Activated CD8-positive, alpha-beta T cell treated with anti-CD3 and anti-CD28 coated beads, Interleukin-2, amount 10 ng/mL, durations not matched to agents 7 days and 5 days (primary cell): ENCODE measurements at places on chromosomes 6 and 20. TPM values are rescaled to one million over a fixed set of nuclear protein-coding genes. Genes with fewer than 3 reads are reported as not detected.

- no peak for DNase-seq
Observed at GRCh38 chr20:63014710-63015109, 7.9 kb upstream of the BHLHE23 start.

GRCh38 chr6:34181908-34182307, 36.0 kb upstream of the GRM4 start:
- no peak for DNase-seq

DNA sequence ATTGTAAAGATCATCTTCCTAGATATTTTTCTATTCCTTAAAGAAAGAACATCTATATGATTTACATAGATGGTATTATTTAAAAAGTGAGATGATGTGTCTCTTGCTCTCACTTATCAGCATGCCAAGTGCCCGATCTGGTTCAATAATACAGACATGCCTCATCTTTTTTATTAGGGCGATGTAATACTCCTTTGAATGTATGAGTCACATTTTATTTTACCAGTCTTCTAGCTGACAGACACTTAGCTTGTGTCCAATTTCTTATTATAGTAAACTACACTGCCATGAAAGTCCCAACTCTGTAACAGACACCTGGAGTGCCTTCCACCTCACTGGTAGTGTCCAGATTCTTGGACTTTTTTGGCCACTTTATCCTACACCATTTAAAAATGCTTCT, 586.6 kb upstream of the BTBD3 start:
- DNase-seq = no peak

DNA sequence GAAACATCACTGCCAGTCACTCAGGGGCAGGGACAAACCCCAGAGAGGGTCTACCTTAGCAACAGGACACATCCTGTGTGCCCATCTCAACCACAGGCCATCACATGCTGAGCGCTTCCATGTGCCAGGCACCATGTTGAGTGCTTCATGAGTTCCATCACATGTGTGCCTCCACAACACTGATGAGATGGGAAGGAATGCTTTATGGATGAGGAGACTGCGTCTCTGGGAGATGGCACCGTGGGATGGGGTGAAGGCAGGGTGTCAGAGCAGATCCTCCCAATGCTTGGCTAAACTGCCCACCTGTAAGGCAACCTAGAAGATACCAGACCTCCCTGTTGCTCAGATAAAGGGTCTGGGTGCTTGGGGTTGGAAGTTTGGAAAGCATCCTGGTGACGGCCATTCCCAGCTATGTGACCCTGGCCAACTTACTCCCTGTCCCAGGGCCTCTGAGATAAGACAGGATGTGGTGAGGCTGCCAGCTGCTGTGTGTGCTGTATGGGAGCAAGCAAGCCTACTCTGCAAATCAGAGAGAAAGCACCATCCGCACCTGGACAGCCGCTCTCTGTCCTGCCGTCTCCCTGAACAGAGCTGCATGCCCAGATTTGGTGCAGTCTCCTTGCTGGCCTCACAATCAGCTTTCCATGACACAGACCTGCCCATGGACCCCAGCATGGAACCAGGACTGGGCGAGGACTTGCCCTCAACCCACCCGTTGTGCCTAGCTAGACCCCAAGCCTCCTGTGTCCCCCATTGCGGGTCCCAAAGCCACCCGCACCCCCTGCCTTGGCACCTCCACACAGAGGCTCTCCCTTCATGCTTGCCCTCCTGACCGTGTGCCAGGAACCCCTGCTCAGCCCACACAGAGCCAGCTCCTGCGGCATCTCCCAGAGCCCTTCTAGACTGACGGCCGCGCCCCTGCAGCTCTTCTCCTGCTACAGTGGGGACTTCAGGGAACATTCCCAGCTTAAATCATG, 143.7 kb downstream of the SYNDIG1 start:
- no peak for DNase-seq

GRCh38 chr6:135243871-135244796, 63.0 kb downstream of the MYB start:
- no peak for DNase-seq

The BMP6 gene
- not detected for total RNA-seq
